Kasumi-1 (cell line): ENCODE measurements at places on chromosomes 2 and 18.
A peak's percentile ranks its signal among the peaks of the same experiment; 100 is the strongest.

- peak; percentile 5 for DNase-seq
These were observed 461.0 kb upstream of the CDH2 start for GRCh38 chr18:28637897-28638296.

- no peak for DNase-seq
These were observed 7.5 kb downstream of the ADCY3 start for GRCh38 chr2:24912523-24912922.

DNA sequence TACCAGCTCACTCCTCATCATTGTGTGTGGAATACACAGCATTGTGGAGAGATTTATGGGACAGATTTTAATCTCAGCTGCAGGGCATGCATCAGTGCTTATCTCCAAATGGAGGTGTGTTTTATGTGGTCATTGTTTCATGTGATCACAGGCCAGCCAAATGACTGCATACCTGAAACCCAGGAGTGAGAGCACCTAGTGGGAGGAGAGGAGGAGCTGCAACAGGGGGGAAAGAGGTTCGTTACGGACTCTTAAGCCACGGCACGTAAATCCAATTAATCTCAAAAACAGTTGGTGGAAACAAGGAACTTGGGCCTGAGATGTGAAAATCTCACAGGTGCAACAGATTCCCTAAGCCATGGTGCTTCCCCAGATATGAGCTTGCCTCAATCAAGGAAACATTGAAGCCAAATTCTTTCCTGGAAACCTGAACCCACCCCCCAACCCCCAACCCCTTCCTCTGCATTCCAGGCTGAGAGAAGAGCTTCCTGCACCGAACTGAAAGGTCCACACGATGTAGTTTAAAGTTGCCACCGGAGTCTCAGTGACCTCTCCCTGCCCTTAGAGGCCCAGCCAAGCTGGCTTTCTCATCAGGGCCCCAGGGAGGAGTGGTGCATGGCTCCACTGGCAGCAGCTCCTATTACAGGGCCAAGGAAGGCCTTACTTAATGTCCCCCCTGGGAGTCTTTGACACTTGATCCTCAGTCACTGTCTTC, 167.4 kb downstream of the C1D start:
- DNase-seq = no peak

- no peak for DNase-seq
These were observed 26.6 kb downstream of the HK2 start for GRCh38 chr2:74860521-74860920.

- no peak for DNase-seq
These were observed 49.3 kb upstream of the MCM6 start for GRCh38 chr2:135925571-135925970.
